ENCODE measurements at places on chromosomes 2 and 18.

DNA sequence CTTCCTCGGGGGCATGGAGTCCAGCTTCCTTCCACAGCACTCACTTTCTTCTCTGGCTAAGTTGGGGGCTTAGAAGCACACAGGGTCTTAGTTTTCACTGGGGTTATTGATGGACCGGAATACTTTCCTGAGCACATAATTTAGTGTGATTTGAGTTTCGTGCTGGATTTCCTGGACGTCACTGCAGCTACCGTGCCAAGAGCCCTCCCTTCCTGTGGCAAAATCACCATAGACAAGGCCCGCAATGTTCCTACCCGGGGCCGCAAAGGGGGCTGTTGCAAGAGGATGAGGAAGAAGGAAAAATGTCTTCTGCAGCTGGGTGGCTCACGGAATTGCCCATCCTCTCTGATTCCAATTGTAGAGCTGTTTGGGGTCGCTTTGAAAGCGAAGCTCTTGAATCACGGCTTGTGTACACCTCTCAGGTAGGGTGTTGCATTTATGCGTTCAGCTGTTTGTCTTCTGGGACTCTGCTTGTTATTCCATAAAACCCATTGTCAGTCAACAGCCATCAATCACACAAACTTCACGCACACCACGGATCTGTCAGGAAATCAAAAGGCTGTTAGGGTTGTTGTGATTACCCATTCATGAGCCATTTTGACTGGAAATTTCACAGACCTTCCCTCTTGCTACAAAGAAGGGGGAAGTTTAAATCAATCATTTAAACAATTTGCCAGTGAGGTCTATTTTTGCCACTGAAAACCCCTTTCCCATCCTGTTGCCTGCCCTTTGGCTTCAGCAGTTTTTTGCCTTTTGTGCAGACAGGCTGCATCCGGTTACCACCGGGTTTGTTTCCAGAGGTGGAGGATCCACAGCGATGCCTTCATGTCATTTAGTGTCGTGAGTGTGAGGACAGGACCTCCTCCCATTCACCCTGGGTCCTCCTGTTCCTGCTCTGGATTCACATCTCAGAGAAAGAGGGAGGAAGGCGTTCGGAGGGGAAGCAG, 36.0 kb downstream of the SMIM21 start:
- no peak for DNase-seq

DNA sequence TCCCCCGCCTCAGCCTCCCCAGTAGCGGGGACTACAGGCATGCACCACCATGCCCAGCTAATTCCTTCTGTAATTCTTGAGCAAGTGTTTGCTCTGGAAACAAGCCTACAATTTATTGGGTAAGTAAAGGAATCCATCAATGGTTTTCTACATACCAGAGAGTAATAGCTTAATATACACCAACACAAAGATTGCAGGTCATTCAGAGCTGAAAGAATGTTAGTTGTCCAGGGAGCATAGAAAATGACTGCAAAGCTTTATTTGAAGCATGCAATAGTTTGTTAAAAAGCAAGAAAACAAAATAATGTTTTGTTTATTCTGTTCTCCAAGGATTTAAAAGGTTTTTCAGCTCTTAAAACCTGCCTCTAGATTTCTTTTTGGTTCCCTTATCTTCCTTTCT, 5.6 kb downstream of the IDH1 start:
- no peak for DNase-seq

- DNase-seq: no peak
These were observed 92.6 kb upstream of the TSPYL6 start for GRCh38 chr2:54348646-54349045.

DNA sequence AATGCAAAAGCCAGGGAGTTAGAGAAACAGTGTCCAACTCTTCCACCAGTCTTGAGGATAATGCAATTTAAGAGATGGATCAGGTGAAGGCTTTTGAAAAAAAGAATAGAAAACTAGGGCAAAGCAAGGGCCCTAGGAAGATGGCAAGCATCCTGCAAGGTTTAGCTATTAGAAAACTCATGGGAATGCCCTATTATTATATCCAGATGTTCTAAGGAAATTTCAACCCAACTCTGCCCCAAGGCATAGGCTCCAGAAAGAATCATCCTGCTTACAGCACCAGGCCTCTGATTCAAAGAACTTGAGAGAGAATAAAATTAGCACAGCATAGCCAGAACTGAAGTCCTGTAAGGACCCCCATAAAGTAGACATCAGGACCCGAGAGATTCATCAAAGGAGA, 68.1 kb downstream of the EN1 start:
- no peak for DNase-seq

- DNase-seq: no peak
These were observed 398.2 kb downstream of the ADCYAP1 start for GRCh38 chr18:1302861-1303260.

- DNase-seq: no peak
These were observed 20.0 kb upstream of the ITGAV start for GRCh38 chr2:186569897-186570296.

- DNase-seq: no peak
These were observed 76.0 kb downstream of the ARHGAP15 start for GRCh38 chr2:143205106-143205764.

- no peak for DNase-seq
These were observed 147.7 kb downstream of the PPP1R1C start for GRCh38 chr2:182133195-182133891.

- no peak for DNase-seq
These were observed 19.8 kb downstream of the SPIRE1 start for GRCh38 chr18:12637901-12638643.

GRCh38 chr2:88006912-88007439, 9.4 kb downstream of the RNU2-63P start:
- DNase-seq: no peak

DNA sequence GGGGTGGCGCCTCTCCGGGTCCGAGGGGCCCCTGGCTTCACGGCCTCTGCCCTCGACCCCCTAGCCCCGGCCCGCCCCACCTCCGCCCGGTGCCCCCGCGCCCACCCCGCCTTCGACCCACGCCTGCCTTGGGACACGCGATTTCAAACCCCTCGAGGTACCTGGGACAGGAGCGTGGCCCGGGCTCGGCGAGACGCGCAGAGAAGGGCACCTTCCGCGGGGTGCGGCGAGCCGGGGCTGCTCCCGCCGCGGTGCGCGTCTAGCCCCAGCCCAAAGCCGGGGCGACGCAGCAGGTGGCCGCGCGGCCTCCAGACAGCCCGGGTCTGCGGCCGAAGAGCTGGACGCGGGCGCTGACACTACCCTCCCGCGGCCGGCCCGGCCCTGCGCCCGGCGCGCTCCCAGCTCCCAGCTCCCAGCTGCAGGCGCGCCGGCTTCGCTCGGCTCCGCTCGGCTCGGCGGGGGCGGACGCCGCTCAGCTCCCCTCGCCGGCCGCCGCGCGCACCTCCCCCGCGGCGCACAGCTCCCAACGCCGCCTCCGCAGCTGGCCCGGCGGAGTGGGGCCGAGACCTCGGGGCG, at the start of gene CRACDL:
Gene CRACDL, minus strand, starts transcription at position 449 of the 576 bp plus-strand sequence. CDS start 89,425 bp downstream, outside the sequence.
- DNase-seq: no peak

DNA sequence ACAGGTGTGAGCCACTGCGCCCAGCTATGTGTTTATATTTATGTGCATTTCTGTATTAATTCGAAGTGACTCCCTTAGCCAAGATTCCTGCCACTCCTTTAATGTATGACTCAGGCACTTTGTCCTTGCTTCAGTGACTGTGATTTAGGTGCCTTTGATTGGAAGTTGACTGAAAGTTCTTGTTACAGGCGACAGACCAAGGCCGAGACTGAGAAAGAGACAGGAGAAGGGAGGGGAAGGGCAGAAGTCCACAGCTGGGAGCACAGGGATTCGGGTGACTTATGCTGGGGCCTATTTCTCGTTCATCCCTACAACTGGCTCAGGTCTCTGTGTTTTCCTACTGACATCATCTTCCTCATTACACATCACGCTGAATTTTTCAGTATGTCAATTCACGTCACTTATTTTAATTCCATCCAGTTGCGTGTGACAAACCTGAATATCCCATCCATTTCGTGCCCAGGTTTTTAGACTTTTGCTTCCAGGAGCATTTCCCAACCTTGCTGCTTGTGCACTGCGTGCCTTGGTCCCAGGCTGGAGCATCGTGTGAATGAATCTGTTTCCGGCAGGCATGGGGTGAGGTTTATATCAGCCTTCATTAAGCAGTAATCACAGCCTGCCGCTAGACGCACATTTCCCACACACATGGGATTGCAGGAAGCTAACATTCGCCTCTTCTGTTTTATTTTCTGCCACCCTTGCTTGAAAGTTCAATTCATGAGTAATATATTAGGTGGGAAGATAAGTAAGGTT, 42.4 kb downstream of the TMEM18 start:
- DNase-seq: no peak

- no peak for DNase-seq
These were observed 115.5 kb upstream of the RAB27B start for GRCh38 chr18:54712758-54713157.

Data from aorta (tissue), 5 donors.